Inflammatory macrophage treated with lipopolysaccharide for 1 hour (primary cell): ENCODE measurements at places on chromosomes 4 and X.

DNA sequence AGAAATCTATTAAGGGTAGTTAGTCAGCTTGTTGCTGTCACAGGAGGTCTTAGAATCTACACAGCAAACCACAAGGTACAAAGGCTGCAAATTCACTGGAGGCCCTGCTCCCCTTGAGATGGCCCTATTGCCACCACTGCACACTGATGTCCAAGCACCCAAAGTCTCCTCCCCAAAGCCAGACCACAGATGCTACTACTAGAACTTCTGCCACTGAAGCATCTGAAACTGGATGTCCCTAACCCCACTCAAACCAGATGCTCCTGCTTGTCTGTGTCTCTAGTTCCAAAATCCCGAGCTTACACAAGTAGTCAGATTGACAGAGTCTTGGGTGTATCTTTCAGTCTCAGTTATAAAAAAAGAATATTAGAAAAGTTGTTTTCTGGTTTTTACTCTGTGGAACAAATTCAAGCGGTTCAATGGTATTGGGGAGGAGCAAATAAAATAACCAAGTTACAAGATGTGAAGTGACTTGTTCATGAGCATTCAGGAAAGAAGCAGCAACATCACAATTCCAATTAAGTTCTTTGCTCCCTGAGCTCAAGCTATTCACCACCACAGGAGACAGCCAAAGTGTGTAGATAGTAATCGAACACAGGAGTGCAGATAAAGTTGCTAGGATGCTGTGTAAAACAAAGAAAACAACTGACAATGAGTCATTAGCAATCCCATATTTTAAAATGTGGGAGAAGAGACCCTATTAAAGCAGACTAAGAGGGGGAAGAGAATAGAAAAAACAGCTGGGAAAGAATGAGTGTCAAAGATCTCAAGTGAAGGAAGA lies 352.3 kb downstream of the PDGFC start:
- no peak for DNase-seq

DNA sequence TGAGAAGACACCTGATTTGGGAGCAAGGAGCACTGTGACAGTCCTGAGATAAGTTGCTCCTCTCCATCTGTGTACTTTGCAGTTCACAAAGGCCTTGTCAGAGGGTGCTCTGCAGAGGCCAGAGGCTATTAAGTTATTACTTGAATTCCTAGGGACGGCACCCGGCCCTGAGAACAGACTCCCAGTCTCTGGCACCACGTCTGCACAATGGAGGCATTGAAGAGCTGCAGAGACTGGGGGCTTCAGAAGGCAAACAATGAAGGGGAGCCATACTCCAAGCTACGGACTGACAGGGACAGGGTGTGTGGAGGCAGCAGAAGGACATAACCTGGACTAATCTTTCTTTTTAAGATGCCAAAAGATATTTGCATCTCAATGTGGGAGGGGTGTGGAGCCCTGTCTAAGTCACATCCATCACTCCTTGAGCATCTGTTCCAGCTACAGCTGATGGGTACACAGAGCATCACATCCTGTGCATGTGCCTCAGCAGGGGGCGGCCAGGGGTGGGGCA lies 11.5 kb downstream of the RASGEF1B start:
- no peak for DNase-seq

DNA sequence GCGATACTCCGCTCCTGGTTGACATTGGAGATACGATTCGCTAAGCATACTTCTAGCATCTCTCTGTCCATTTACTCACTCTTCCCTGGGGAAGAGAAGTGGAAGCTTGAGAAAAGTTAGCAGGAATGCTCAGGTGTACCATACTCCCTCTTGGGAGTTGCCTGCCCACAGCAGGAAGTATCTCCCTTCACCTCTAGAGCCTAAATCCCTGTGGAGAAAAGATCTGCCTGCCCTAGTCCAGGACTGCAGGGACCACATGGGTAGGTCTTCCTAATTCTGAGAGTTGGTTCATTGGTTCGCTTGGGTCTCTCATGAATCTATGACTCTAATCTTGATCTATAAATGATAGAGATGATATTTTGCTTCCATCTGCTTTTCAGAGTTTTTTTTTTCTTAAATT lies 26.3 kb upstream of the MAPK10 start:
- DNase-seq, result no peak

GRCh38 chr4:7649741-7650531 lies 215.2 kb upstream of the PSAPL1 start:
- peak; percentile 80 for DNase-seq

DNA sequence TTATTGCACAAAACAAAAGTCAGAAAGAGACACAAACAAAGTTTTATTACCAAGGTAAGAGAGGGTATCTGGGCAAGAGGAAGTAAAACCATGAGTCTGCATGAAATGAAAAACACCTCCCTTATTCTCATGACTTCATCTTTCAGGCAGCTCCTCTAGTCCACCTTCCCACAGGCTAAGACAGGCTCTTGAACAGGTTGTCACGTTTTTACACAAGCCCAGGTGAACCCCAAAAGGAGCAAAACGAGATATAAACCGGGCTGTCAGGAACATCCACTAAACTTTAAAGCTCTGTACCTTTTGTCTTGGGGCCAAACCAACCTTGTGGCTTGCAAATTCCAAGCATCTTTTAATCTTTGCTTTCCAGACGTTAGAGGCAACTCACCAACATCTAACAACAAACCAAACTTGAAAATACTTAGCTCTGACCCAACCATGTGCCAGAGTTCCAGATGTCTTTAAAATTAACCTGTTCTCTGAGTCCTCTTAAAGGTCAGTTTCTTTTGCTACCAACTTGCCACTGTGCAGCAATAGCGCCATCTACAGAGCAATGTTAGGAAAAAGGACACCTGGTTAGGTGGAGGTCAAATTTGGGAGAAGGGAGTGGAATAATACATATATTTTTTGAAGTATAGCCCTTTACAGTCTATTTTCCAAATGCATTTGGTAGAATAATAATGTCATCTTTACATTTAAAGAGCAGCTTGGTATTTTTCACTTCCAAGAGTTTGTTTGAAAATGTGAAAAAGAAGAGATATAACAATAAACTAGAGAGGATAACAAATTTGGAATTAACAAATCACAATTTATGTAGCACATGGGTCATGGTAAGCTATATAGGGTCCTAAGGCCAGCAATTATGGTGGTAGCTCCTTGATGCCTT lies 73.1 kb downstream of the QRFPR start:
- peak; percentile 73 for DNase-seq
